ENCODE measurements at places on chromosomes 2 and 18.

- DNase-seq: no peak
Observed at GRCh38 chr2:43292851-43293743, 66.7 kb upstream of the ZFP36L2 start.

GRCh38 chr18:26981360-26982082 is 116.0 kb upstream of the AQP4 start:
- no peak for DNase-seq

GRCh38 chr2:122218596-122218995 is 463.1 kb downstream of the TSN start:
- DNase-seq: no peak

DNA sequence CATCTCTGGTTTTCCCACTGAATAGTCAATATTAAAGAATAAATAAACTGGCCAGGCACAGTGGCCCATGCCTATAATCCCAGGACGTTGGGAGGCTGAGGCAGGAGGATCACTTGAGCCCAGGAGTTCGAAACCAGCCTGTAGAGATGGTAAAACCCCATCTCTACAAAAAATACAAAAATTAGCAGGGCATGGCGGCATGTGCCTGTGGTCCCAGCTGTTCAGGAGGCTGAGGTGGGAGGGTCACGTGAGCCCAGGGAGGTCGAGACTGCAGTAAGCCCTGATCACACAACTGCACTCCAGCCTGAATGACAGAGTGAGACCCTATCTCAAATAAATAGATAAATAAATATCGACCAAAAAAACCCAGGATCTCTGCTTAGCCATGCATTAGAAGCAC is 50.2 kb upstream of the BIN1 start:
- DNase-seq: no peak

GRCh38 chr2:202632682-202633290 is 2.0 kb upstream of the FAM117B start:
- DNase-seq: no peak

- no peak for DNase-seq
Observed at GRCh38 chr2:83016343-83017110, 1442.6 kb downstream of the SUCLG1 start.

DNA sequence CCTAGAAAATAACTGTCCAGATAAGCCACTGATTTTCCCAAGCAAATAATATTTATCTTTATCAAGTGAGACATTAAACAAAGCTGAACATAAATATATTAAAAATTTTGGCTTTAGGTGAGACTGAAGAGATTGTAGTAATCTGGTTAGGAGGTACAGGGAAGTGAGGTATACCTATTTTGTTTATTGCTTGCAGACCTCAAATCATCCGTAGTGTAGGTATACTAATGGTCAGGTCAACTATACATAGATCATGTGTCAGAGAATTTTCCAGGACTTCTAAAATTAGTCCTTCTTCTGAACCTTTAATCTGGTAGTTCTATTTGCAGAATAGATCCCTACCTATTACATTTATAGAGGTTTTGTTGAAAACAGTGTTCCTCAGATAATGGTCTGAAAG is 41.5 kb downstream of the SP140 start:
- DNase-seq: no peak

DNA sequence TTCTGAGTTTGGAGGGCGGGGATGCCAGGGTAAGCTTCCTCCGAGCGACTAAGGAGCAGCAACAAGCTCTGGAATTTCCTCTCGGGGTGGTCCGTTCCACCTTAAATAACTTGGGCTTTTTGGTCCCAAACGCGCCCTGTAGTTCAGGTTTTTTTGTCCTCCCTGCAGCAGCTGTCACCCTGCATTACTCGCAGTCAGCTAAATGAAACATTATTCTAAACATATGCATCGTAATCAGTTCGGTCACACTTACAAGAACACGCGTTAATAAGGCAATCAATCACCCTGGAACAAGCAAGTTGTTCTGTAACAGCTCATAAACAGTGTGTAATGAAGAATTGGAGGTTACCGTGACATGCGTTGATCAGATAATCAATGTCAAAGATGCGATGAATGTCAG is 8.3 kb downstream of the EVX2 start:
- no peak for DNase-seq

GRCh38 chr18:48711651-48712486 is 173.0 kb downstream of the CTIF start:
- no peak for DNase-seq

GRCh38 chr2:219698748-219699439 is 71.5 kb downstream of the SLC4A3 start:
- no peak for DNase-seq

GRCh38 chr18:47587587-47587986 is 336.1 kb upstream of the SKOR2 start:
- DNase-seq: no peak
